ENCODE measurements at places on chromosomes 1 and 21. TPM values are rescaled to one million over a fixed set of nuclear protein-coding genes. Genes with fewer than 3 reads are reported as not detected.

The RHD gene
- total RNA-seq, result not detected

The IL19 gene
- not detected for total RNA-seq

The FMN2 gene
- 97.2 TPM for total RNA-seq

The CCSAP gene
- total RNA-seq, result 5.8 TPM

The NBPF11 gene
- total RNA-seq, result 3.9 TPM

DNA sequence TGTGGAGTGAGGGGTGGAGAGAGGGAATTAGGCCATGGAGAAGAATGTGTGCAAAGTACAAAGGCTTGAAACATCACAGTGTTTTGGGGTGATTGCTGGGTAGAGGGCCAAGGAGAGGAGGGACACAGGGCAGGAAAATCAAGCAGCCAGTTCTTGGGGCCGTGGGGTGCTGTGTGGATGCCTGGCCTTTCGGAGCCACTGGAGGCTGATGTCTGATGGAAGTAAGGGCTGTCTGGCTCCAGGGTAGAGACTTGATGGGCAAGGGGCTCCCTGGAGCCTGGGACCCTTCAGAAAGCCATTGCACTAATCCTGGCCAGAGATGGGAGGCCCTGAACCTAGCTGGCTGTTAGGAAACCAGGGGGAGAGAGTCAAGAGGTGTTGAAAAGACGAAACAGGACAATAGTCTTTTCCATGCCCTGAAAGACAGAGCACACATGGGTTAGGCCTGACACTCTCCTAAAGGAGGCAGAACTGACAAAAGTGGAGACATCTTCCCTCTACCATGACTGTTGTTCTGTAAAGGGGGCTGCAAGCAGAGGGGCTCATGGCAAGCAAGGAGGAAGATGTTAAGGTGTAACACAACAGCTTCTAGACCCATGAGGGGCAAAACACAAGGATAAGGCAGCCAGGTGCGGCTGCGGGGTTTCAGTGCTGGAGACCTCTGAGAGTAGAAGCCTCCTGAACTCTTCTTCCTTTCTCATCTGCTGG lies 21.0 kb downstream of the ATF3 start:
- no peak for DNase-seq
- H3K27me3 ChIP-seq, result peaks cover 13% of the 10 kb centered on the region
- no peak overlapping the region for H3K27ac ChIP-seq
- H3K4me3 ChIP-seq, result no peak overlapping the region
- peaks cover 4% of the 10 kb centered on the region for H3K36me3 ChIP-seq
- 0 out of 2 replicates have a peak, but pooled peaks cover under 1% of the 10 kb centered on the region for H3K4me1 ChIP-seq

DNA sequence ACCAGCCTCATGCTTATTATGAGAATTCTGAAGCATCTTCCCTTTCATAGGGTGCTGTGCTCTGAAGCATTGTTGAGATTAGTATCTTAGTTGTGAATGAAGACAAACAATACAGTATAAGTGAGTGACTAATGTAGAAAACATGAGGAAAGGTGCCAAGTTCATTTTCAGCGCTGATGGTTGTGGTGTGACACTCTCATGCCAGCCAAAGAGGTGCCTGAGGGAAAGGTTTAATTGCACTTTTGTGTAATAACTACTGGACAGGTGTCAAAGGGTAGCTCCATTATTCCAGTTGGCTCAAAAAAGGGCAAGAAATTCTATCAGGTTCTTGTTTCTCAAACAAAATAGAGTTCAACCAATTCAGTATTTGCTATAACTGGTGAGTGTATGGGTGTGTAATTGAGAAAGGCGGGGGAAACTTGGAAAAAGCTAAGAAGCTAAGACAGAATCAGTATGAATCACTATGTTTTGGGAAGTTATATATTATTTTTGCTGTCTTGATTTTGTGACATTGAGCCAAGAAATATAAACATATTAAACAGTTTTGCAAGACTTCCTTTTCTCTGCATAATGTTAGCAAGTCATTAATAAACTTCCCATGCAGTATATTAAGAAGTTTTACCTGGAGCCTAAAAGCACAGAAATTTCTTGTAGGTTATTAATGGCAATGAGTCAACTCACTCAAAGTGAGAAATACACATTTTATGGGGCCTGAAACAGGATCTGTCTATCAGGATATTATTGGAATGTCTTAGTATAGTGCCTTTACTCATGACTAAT lies 31.8 kb downstream of the KCNK2 start:
- H3K4me3 ChIP-seq, result peak overlapping the region; percentile 73
- peaks cover 74% of the 10 kb centered on the region for H3K4me1 ChIP-seq
- peaks cover 32% of the 10 kb centered on the region for H3K36me3 ChIP-seq
- peak overlapping the region; percentile 81 for H3K27ac ChIP-seq

GRCh38 chr1:25811384-25812082 lies 8.2 kb upstream of the MTFR1L start:
- DNase-seq, result no peak
- peaks cover 2% of the 10 kb centered on the region for H3K27me3 ChIP-seq
- H3K4me1 ChIP-seq, result no peaks in the 10 kb centered on the region
- H3K27ac ChIP-seq, result no peak overlapping the region

- H3K4me1 ChIP-seq, result peaks cover 35% of the 10 kb centered on the region
- no peak overlapping the region for H3K4me3 ChIP-seq
- H3K27me3 ChIP-seq, result no peaks in the 10 kb centered on the region
- no peaks in the 10 kb centered on the region for H3K36me3 ChIP-seq
- H3K27ac ChIP-seq, result peak overlapping the region; percentile 42
Measured at GRCh38 chr1:81111818-81112217, 688.9 kb upstream of the ADGRL2 start.

DNA sequence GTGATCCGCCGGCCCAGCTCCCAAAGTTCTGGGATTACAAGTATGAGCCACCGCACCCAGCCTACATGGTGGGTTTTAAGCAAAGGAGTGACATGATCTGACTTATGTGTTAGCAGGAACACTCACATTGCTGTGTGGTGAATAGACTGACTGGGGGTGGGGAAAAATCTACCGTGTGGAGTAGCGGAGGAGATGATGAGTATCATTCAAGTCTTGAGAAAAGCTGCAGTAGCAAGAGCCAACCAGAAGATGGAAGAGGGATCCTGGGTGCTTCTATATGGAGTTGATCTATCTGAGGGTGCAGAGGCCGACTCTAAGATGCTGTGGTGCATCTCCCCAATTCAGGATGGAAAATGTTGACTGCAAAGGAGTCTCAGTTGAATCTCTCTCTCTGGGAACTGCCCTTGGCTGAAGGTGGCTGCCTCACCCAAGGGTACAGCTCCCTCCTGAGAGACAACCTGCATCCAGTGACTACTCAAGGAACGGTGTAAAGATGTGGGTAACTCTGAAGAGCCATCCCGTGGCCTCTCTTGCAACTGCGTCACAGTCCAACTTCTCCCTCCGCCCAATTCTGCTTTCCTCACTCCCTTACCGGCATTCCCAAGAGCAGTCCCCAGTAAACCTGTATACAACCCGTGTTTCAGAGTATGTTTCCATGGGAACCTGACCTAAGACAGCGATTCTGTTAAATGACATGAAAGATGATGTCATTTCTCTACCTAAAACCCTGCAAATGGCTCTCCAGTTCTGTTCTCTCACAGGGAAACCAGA lies 7.4 kb upstream of the B3GALNT2 start:
- no peak overlapping the region for H3K27ac ChIP-seq
- no peaks in the 10 kb centered on the region for H3K27me3 ChIP-seq
- H3K4me3 ChIP-seq, result no peak overlapping the region
- H3K4me1 ChIP-seq, result peaks cover 38% of the 10 kb centered on the region

DNA sequence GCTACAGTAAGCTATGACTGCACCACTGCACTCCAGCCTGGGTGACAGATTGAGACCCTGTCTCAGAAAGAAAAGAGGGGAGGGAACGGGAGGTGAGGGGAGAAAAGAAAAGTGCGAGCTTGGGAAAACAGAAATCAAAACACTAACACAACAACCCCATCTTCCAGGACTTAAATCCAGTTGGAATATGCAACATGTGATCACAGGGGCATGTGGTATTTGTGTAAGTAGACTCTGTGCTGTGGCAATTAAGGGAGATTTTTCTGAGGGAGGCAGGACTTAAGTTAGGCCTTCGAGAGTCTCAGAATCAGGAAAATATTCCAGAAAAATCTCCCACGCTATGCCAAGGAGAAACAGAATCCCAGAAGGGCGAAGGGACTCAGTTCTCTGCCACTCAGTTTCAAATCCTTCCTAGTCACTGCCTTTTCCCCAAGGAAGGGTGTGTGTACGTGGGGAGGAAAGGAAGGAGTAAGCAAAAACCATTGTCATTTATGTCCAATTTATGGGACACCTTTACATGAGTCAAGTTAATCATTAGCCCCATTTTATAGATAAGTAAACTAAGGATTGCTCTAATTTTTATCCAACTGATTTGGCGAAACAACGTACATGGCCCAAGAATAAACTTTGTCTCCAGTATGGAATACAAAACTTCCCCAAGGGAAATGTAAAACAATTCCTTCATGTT lies 12.3 kb downstream of the ID3 start:
- no peaks in the 10 kb centered on the region for H3K36me3 ChIP-seq
- no peak for DNase-seq
- no peak overlapping the region for H3K27ac ChIP-seq

DNA sequence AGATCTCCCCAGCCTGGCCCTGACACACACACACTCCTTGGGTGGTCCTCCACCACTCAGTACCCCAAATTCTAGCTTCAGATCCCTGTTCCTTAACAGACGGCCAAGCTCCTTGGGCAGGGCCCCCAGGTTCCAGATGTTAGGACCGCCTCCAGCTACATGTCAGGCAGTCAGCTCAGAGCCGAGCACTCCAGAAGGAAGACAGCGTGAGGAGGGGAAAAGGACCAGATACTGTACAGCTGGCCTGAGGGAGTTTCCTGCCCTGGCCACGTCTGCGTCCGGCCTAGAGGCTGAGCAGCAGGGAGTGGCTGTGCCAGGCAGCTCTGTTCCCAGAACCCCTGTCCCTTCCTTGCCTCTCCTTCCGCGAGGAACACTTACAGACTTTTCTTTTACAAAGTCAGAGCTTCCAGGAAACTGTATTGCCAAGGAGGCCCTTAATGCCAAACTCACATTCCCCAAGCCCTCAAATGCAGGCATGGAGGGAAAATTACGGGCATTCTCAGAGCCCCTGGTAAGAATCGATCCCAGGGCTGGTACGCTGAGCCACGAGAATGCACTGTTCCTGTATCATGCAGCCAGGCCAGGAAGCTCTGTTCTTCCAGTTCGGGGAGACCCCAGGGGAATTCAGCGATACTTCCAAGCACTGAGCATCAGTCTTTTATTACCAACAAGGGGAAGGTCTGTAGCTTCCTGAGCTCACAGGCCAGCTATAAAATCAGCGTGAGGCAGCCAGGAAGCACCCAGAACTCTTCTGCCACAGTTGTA lies 45.2 kb upstream of the CNTN2 start:
- no peaks in the 10 kb centered on the region for H3K36me3 ChIP-seq
- peaks cover 34% of the 10 kb centered on the region for H3K27me3 ChIP-seq
- no peak for DNase-seq
- no peak overlapping the region for H3K27ac ChIP-seq
- H3K4me1 ChIP-seq, result peaks cover 12% of the 10 kb centered on the region
- H3K4me3 ChIP-seq, result no peak overlapping the region

- H3K36me3 ChIP-seq, result no peaks in the 10 kb centered on the region
- H3K27ac ChIP-seq, result peak overlapping the region; percentile 40
- no peaks in the 10 kb centered on the region for H3K27me3 ChIP-seq
- H3K4me1 ChIP-seq, result peaks cover 34% of the 10 kb centered on the region
- peak; percentile 37 for DNase-seq
Measured at GRCh38 chr1:227788271-227789083, 27.0 kb upstream of the PRSS38 start.

- H3K4me1 ChIP-seq, result peaks cover 5% of the 10 kb centered on the region
- DNase-seq, result no peak
- H3K36me3 ChIP-seq, result no peaks in the 10 kb centered on the region
Measured at GRCh38 chr1:43636006-43636641, 13.8 kb upstream of the KDM4A start.

GRCh38 chr1:41813226-41813625 lies 105.5 kb downstream of the HIVEP3 start:
- peaks cover 20% of the 10 kb centered on the region for H3K4me1 ChIP-seq
- no peaks in the 10 kb centered on the region for H3K27me3 ChIP-seq
- no peaks in the 10 kb centered on the region for H3K36me3 ChIP-seq

DNA sequence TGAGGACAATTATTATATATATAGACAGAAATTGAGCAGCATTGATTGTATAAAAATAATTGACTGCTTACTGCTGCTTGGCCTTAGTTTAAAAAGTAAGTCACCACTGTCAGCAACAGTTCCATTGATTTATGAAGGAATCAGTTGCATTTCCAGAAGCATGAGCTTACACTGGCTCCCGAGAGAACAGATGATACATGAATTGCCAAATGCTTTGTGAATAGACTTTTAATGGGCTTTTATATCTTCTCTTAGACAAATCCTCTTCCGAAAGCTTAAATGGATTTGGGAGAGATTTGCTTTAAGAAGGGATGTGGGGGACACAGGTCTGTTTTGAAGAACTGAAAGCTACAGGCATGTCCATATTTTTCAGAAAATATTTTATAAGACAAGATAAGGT lies 7.5 kb downstream of the FHAD1 start:
- no peak for DNase-seq
- H3K27ac ChIP-seq, result no peak overlapping the region
- no peaks in the 10 kb centered on the region for H3K36me3 ChIP-seq

DNA sequence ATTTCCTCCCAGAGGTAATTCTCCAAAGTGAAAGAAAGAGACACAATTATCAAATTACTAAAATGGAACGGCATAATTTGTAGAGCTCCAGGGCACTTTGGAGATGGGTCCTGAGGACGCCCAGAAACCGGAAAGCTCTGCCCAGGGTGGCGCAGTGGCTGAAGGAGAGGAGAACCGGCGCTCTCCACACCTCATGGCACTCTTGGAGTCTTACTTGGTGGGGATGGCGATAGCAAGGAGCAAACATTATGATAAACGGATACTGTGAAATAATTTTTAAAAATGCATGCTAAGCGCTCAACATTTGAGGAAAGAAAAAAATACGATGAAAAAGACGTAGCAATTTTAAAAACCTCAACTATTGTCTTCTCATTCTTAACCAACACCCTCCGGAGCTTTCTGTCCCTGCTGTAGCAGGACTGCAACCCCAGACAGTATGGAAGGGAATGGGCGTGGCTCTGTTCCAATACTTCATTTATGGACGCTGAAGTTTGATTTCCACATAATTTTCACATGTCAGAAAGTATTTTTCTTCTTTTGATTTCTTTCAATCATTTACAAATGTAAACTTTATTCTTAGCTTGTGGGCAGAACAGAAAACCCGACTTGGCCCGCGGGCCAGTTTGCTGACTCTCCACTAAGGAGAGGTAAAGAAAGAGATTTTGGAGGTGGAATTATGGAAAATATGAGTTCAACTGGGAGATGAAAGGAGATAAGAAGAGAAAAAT lies 1.1 kb downstream of the S100A11 start:
- H3K36me3 ChIP-seq, result peaks cover 49% of the 10 kb centered on the region
- peaks cover 34% of the 10 kb centered on the region for H3K4me1 ChIP-seq
- H3K27ac ChIP-seq, result peak overlapping the region; percentile 98
- H3K27me3 ChIP-seq, result peaks cover 2% of the 10 kb centered on the region
- DNase-seq, result no peak

- H3K27me3 ChIP-seq, result no peaks in the 10 kb centered on the region
- H3K4me3 ChIP-seq, result no peak overlapping the region
- no peak for DNase-seq
- peaks cover 16% of the 10 kb centered on the region for H3K36me3 ChIP-seq
- H3K27ac ChIP-seq, result no peak overlapping the region
Measured at GRCh38 chr1:54283635-54284385, 83.8 kb downstream of the MRPL37 start.
